ENCODE measurements at places on chromosomes 3 and 15.

DNA sequence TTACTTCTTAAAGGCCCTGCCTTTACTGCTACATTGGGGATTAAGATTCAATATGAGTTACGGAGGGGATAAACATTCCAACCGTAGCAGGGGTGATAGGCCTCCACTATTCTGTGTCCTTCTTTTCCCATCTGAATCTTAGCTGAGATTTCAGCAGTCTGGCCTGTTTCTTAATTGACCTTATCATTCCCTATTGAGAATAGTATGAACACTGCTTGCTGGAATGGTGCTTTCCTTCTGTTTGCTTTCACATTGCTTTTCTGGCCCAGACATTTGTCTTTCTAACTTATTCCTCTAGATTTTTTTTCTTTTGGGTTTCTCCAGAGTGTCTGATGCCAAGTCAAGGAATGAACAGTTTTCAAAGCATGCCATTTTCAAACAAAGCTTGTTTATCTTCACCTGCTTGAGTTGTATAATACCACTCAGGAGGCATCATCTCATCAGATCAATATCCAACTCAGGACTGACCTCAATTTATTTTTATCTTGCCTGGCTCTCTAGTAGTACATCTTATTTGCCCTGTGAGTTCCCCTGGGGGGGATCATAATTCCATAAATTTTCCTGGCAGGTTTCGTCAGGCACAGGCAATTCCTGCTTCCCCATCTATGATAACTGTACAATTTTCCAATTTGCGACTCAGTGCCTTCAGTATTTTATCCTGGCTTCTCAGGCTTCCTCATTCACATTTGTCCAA is 161.1 kb upstream of the STT3B start:
- DNase-seq = no peak

DNA sequence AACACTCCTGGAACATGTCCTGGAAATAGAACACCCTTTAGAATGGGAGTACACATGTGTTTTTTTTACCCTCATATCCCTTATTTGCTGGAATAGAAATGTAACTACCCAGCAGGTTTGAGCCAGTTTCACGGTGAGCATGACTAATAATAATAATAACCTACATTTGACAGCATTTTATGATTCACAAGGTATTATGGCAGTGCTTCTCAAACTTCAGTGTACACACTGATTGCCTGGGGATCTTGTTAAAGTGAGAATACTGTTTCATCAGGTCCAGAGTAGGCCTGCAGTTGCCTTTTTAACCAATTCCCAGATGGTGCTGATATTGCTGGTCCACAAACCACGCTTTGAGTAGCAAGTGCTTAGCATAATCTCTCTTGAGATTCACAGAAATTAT is 63.9 kb downstream of the NFKBIZ start:
- no peak for DNase-seq

DNA sequence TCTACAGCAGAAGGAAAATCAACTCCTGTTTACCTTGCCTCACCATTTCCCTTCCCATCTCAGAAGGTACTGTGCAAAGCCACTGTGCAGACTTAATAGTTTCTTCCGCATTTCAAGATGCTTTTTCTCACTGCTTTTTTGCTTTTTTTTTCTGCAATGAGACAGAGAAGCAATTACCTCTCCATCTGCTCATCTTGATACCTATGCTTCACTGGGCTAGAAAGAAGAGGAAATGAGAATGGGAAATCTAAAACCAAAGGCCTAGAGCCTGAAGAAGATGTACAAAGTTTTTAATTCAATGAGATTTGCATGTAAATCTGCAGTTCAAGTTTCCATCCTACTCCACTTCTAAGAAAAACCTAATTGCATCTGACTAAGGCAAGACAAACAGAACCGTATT is 238.1 kb upstream of the SETMAR start:
- no peak for DNase-seq

DNA sequence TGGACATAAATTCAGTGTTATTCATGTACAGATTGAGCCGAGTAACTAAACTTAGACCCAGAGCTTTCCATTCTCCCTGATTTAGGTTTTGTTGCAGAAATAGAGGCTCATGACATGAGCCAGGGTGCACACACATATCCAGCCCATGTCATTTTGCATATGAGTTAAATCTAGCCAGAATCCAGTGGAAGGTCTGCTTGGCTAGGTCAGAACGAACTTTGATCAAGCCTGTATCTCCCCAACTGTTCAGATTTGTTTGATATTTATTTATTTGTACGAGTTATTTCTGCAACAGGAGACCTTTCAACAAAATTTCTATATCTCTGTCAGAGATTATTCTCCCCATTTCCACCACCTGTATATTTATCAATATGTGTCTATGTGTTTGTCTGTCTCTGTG is 247.5 kb upstream of the THBS1 start:
- no peak for DNase-seq

- no peak for DNase-seq
These were observed 49.1 kb downstream of the PCOLCE2 start for GRCh38 chr3:142839831-142840230.

- DNase-seq = no peak
These were observed 9.4 kb upstream of the ALAS1 start for GRCh38 chr3:52188556-52188955.

GRCh38 chr3:76949033-76949432 is 90.9 kb upstream of the ROBO2 start:
- no peak for DNase-seq

- DNase-seq = no peak
These were observed 47.5 kb upstream of the SLC9A9 start for GRCh38 chr3:143895805-143896204.

GRCh38 chr15:27165590-27165989 is 194.6 kb downstream of the GABRG3 start:
- no peak for DNase-seq

DNA sequence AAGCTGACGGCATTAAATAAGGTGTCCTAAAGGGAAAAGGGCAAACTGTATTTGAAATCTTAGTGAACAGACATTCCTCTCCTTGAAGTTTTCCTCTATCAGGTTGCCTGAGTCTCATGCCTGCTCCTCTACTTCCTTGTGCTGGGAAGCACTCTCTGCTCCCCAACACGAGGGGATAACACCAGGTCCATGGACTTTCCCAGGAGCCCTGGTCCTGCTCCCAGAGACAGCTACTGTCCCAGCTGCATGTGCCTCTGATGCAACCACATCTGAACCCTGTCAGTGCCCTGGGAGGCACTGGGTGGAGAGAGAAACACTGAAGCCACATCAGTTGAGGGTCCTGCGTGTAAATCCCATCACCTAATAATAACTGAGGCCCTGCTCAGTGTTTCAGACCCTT is 7.4 kb downstream of the TLR9 start:
- no peak for DNase-seq

DNA sequence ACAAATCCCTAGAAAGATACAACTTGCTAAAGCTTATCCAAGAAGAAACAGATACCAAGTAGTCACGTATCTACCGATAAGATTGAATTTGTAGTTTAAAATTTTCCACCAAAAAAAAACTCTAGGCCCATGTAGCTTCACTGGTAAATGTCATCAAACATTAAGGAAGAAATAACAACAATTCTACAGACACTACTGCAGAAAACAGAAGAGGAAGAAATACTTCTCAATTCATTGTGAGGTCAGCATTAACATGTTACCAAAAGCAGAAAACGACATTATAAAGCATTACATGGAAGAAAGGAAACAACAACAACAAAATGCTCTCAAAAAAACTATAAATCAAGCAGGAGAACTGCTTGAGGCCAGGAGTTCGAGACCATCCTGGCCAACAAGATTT is 27.5 kb upstream of the TM4SF19 start:
- no peak for DNase-seq

GRCh38 chr3:114823061-114823460 is 324.0 kb downstream of the ZBTB20 start:
- DNase-seq = no peak

- no peak for DNase-seq
These were observed 3.8 kb downstream of the GSK3B start for GRCh38 chr3:120090422-120090821.

- DNase-seq = no peak
These were observed 559 bp downstream of the SENP5 start for GRCh38 chr3:196868297-196868661.

DNA sequence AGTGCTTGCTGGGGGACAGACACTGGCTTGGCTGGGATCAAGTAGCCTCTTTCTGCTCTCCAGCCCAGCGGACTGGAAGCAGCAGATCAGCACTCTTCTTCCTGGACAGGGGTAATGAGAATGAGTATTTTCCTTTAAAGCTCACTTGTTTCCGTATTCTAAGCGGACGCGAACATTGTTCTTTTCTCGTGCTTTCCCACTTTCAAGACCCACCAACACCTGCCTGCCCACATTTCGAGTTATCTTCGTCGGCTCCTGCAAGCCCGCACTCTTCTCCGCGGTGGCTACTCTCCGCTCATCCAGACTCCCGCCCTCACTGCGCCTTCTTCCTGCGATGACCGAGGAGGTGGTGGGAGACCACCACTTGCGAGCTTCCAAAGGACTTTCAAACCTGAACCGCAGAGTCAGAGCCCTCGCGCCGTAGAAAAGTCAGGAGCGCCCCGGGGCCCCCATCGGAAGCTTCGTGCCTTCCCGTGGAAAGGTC is 1.6 kb upstream of the PPM1L start:
- no peak for DNase-seq

DNA sequence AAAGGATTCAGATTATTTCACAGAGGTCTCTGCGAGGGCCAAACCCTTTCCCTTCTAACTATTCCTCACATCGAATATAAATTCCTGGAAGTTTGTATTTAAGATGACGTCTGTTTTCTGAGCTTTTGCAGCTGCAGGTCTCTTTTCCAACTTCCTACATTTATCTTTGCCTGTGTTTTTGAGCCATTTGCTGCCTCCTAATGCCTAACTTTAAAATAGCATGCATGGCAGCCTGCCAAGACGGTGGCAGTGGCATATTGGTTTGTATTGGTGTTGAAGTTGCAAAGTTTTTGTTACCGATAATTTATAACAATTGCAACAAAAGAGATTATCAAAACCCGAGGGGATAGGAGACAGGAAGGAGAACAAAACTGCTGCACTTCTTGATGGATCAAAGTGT is 187.1 kb upstream of the DNAJC19 start:
- DNase-seq = no peak

DNA sequence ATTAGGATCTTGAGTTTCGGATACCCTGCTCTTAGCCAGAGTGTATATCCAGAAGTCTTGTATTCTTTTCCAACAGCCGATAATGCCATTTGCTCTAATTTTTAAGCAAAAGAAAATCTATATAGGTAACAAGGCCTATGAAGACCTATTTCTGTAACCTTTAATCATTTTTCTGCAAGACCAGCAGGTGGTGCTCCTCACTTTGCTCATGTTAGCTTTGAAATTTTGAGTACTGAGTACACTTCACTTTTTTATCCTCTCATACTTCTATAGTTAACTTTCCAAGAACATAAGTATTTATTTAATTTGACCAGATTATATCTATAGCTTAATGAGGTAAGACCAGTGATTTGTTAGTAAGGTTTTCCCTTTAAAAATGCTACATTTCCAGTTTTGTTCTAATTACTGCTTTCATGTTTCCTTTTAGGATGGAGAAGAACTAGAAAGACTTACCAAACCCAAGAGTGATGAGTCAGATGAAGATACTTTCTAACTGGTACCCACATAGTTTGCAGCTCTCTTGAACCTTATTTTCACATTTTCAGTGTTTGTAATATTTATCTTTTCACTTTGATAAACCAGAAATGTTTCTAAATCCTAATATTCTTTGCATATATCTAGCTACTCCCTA is 20.5 kb downstream of the SLC35A5 start:
- DNase-seq = no peak

DNA sequence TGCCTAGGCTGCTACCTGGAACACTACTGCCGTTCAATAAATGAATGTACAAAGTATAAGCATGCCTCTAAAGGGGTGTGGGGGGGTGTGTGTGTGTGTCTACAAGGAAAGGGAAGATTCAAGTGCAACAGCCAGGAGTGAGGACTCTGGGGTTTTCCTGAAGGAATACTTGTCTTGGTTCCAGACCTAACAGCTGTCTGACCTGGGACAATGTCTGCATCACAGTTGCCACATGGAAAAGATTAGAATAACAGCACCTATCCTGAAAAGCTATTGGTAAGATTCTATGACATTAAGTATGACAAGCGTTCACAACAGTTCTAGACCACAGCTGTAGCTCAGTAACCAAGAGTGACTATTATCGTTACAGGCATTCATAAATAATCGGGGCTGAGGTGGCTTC is 345.2 kb downstream of the FOXP1 start:
- no peak for DNase-seq

- no peak for DNase-seq
These were observed 298.9 kb upstream of the RORA start for GRCh38 chr15:61527836-61528580.

Data from AG09319 (cell line).